ENCODE measurements at places on chromosomes 2 and 18.

DNA sequence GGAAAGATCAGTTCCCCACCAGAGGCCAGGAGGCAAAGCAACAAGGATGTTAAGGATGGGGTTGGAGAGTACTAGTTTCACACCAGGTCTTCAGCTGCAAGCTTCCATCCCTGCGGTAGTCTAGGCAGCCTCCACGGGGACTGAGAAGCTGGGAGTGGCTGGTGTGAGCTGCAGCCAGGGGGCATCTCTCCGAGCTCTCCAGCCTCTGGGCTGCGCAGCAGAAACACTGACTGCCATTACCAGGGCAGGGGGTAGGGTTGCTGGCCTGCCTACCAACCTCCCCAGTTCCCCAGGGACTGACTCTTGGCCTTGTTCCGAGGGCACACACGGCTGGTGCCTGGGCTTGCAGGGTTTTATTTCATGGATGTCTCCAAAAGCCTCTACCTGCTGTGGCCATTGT, 15.9 kb downstream of the GATA6 start:
- no peak for DNase-seq

GRCh38 chr2:177545981-177546585, 153.5 kb downstream of the AGPS start:
- no peak for DNase-seq

- DNase-seq, result no peak
Measured at GRCh38 chr2:69933839-69934613, 19.1 kb downstream of the MXD1 start.

GRCh38 chr2:227025510-227025909, 138.5 kb downstream of the COL4A4 start:
- no peak for DNase-seq

- DNase-seq, result no peak
Measured at GRCh38 chr2:20182241-20182931, 42.5 kb downstream of the SDC1 start.

- DNase-seq, result no peak
Measured at GRCh38 chr18:72436401-72436800, 107.7 kb downstream of the CBLN2 start.

- no peak for DNase-seq
Measured at GRCh38 chr2:142280831-142281230, 150.0 kb upstream of the LRP1B start.

DNA sequence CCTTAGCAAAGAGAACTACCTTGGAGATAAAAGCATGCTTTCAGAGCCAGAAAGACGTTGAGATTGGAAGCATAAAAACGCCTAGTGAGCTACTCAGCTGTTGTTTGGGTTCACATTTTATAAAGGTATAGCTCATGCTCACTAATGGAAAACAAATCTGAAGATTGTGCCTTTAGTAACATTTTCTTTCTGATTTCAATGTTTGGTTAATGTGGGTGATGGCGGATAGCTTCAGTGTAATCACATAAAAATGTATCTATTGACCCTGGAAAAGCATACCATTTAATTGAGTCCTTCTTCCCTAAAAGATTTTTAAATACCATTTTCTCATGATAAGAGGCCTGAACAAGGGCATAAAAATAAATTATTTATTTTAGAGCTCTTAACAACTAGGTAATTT, 73.4 kb downstream of the DTNA start:
- no peak for DNase-seq

GRCh38 chr2:164922134-164922533, 33.2 kb downstream of the SLC38A11 start:
- no peak for DNase-seq

- no peak for DNase-seq
Measured at GRCh38 chr18:76487070-76487469, 8.0 kb downstream of the ZNF516 start.

DNA sequence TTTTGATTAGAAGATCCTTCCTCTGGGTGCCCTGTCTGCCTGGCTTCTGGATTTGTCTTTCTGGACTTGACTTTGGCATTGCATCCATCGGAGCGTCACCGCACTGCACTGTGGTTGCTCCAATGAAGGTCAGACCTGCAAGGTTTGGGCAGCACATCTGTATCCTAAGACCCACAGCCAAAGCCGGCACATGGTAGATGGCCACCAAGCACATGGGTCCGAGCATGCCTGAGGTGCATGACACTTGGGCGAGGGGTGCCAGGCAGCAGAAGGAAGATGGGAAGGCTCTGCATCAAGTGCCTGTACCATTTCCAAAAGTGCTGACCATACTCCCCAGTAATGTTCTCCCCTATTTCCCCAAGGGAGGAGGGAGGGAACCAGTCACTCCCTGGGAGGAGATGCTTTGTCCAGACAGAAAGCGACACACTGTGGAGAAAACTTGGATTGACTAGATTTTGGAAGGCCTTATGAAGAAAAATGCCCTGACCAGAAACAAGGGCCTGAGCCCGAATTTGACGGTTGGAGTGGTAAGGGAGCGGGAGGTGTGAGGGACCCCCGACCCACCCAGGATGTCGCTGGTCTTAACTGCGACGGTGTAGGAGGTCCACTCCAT, 149.9 kb downstream of the LOXHD1 start:
- DNase-seq, result no peak

DNA sequence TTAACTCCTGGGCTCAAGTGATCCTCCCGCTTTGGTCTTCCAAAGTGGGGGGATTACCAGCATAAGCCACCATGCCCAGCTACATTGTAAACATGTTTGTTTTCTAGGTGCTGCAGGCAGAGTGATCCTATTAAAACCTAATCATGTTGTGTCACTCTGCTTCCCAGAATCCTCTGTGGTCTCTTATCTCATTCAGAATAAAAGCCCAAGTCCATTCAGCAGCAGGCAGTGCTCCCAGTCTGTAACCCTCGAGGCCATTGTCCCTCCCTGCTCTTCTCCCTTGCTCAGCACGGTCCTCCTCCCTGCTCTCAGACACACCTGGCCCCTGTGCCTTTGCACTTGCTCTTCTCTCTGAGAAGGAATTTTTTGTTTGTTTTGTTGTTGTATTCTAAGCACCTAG, 11.1 kb upstream of the CABYR start:
- no peak for DNase-seq

- no peak for DNase-seq
Measured at GRCh38 chr2:53859206-53860181, at the start of gene GPR75. GPR75 (minus strand) TSS chr2:53859967; CDS start chr2:53854756, 5,211 bp downstream.

GRCh38 chr18:48918660-48919456, 31.9 kb downstream of the SMAD7 start:
- no peak for DNase-seq

- no peak for DNase-seq
Measured at GRCh38 chr2:140696449-140696848, 1434.4 kb downstream of the LRP1B start.

GRCh38 chr2:181471226-181471625, 14.0 kb downstream of the ITGA4 start:
- no peak for DNase-seq

DNA sequence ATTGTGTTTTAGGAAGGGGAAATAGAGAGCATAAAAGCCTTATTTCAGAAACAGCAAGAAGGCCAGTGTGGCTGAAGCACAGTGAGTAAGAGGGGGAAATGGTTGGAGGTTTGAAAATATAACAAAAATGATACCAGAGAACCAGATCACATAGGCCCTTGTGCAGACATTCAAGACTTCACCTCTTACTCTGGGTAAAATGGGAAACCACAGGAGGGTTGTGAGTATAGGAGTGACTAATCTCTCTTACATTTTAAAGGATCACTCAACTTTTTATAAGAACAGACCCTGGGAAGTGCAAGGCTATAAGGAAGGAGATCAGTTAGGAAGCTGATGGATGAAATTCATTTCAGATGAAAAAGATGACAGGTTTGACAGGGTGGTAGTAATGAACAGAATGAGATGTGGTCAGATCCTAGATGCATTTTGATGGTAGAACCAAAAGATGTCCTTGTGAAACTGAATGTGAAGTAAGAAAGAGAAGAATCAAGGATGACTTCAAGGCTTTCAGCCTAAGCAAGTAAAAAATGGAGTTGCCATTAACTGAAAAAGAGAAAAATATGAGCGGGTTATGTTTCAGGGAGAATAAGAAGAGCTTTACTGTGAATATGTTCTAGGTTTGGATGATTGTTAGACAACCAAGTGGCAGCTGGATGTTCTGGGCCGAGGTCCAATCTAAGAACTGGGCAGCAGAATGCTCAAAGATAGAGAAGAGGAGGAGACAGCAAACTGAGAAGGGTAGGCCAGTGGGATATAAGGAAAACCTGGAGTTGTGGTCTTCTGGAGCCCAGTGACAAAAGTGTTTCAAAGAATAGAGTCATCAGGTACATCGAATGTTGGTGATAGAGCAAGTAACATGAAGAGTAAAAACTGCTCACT, 65.1 kb downstream of the USP40 start:
- DNase-seq, result no peak

- no peak for DNase-seq
Measured at GRCh38 chr2:16773080-16773713, 107.6 kb upstream of the CYRIA start.

DNA sequence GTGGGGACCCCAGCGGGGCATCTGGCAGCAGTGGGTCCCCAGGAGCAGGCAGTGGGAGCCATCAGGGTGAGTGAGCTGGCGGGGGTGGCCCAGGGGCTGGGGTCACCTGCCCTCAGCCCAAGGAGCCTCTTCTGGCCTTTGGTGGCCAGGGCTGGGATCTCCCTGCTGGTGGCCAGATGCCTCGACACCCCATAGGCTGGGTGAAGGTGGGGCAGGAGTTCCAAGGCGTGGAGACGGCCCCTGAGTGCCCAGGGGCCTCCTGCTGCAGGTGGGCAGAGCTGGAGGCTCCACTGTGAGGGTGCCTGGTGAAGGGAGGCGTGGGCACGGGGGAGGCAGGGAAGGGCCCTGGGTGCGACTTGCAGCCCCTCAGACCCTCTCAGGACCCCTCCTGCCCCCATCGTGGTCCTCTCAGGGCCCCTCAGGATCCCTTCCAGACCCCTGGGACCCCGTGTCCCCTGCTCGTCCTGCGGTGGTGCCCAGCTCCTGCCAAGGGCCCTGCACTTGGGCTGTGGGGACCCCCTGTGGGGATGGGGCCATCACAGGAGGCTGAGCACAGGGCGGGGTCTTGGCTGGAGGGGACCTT, 5.0 kb upstream of the GPR35 start:
- DNase-seq, result no peak

DNA sequence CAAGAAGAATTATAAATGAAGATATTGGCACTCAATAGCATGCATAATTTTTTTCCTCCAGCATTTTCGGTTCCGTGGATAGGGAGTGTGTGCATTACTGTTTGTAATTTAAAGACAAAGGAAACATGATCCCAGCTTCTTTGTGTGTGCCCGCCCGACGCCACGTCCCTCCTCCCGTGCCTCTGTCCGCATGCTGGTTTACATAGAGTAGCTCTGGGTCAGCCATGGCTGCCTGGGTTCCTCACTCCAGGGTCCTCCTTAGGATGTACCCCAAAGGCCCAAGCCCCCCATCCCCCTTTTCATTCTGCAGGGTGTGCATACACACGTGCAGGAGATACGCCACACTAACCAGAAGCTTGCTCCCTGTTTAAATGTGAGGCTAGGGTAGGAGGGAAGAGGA, 214.7 kb downstream of the KLHL29 start:
- no peak for DNase-seq

DNA sequence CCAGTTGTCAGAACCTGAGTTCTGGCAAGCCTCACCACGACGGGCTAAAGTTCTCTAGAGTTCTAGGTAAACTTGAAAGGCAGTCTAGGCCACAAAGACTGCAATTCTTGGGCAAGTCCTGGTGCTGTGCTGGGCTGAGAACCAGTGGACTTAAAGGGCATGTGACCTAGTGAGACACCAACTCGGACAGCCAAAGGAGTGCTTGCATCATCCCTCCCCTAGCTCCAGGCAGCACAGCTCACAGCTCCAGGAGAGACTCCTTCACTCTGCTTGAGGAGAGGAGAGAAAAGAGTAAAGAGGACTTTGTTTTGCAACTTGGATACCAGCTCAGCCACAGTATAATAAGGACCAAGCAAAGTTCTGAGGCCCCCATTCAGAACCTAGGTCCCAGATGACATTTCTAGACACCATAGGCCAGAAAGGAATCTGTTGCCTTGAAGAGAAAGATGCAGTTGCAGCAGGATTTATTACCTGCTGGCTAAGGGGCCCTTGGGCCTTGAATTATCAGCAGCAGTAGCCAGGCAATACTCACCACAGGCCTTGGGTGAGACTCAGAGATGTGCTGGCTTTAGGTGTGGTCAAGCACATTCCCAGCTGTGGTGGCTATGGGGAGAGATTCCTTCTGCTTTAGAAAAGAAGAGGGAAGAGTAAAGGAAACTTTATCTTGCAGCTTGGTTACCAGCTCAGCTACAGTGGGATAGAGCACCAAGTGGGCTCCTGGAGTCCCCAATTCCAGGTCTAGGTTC, 51.8 kb downstream of the UPP2 start:
- no peak for DNase-seq

- DNase-seq, result no peak
Measured at GRCh38 chr18:63648241-63648640, 4.2 kb upstream of the SERPINB4 start.

GRCh38 chr2:148896136-148896535, 21.1 kb downstream of the KIF5C start:
- no peak for DNase-seq

- no peak for DNase-seq
Measured at GRCh38 chr2:132974467-132975095, 304.6 kb upstream of the LYPD1 start.

- no peak for DNase-seq
Measured at GRCh38 chr2:9991829-9992273, 40.4 kb downstream of the GRHL1 start.

DNA sequence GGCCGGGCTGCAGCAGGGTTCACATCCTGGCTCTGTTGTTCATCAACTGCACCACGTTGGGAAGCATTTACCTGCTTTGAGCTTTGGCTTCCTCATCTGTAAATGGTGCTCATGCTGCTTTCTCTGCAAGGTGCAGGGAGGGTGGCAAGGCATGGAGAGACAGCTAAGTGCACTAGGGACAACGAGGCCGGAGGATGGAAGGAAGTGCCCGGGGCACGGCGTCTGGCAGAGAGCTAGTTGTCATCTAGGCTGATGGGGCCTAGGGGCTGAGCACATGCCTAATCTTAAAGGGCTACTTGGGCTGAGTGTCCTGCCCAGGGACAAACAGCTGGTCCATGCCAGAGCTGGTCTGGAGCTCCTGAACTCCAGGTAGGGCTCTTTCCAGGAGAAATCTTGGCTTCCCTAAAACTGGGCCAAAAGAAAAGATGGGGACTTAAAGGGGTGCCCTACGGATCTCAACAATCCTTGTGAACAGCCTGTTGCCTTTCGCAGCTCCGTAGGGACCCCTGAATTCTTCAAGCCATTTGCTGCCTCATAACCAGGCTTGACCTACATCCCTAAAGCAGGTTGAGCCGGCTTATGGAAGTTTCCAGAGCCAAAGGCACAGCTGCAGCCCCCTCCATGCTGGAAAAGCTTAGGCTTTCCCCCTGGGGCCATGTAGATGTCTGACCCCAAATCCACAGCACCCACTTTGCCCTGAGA, 130.8 kb downstream of the SMAD7 start:
- DNase-seq, result no peak

GRCh38 chr2:120439637-120440384, 93.9 kb downstream of the INHBB start:
- no peak for DNase-seq

All from activated effector memory CD4-positive, alpha-beta T cell treated with Interleukin-2 at 50 U/mL for 16 hours (primary cell).